CD4-positive, alpha-beta T cell (primary cell): ENCODE measurements at places on chromosomes 12 and 14.

DNA sequence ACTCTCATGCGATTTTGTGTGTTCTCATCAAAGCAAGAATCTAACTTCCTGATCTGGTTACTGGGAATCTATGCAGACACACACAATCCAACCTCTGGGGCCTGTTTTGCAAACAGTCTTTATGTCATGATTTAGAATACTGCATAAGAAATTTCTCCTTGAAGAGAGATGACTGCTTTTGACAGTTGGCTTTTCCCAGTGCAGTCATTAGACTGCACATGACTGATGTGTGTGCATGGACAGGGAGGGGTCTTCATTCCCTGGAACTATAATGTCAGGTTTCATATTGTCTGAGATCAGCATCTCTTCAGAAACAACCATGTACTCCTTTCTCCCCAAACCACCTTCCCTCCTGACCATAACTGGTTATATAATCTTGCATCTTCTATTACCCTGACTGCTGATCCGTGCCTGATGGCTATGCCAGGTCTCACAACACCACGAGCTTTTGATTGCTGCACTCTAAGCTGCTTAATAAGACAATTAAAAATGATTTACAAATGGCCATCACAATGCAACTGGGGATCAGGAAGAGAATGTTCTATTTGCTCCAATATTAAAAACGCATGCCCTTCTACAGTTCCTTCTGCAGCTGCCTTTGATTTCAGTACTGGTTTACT is 995.4 kb downstream of the NRXN3 start:
- no peak overlapping the region for H3K27ac ChIP-seq
- H3K4me3 ChIP-seq = no peak overlapping the region

DNA sequence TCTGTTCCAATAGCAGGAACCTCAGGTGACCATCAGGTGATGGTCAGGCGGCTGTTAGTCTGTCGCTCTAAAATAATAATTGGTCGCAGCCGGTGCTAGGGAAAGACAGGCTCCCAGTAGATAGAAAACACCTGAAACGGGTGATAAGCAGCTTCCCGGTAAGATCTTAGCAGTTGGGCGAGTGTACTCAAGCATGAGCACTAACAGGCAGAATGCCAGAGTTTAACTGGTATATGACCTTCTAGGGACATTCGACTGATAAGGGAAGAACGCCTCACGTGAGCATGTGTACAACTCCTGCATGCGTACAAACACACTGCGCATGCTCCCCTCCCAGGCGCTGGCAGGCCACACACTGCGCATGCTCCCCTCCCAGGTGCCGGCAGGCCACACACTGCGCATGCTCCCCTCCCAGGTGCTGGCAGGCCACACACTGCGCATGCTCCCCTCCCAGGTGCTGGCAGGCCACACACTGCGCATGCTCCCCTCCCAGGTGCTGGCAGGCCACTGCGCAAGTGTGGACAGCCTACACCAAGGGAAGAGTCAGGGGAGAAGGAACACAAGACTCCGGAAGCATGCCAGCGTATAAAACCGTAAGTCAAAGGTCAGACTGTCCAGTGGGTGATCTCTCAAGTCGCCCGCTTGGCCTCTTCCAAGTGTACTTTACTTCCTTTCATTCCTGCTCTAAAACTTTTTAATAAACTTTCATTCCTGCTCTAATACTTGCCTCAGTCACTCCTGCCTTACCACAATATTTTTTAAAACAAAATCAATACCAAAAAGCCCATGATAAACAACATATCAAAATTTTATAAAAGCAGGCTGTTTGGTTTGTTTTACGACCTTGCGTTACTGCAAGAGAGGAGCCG is 24.5 kb downstream of the GPRC5D start:
- peak overlapping the region; percentile 27 for H3K4me3 ChIP-seq
- no peaks in the 10 kb centered on the region for H3K4me1 ChIP-seq
- H3K27me3 ChIP-seq = no peaks in the 10 kb centered on the region
- H3K27ac ChIP-seq = no peak overlapping the region
- peak; percentile 22 for DNase-seq
- H3K36me3 ChIP-seq = no peaks in the 10 kb centered on the region

DNA sequence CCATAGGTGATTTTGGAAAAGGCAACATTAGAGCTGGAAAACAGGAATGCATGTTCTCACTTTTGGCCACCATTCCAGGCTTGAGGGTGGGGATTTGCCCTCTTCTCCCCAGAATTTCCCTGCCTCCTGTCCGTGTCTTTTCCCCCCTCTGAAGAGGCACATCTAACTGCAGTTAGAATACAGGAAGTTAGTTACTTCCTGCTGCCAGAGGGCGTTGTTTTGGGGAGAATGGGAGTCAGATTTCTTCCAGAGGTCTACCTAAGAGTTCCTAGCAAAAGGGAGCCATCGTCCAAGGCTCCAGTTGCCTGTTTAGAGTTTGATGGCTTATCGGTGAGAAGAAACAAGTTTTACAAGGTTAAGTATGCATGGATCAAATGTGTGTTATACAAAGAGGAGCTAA is 112.8 kb upstream of the IGF1 start:
- DNase-seq = no peak
- no peaks in the 10 kb centered on the region for H3K27me3 ChIP-seq
- H3K4me3 ChIP-seq = no peak overlapping the region
- no peak overlapping the region for H3K27ac ChIP-seq
- H3K4me1 ChIP-seq = no peaks in the 10 kb centered on the region

DNA sequence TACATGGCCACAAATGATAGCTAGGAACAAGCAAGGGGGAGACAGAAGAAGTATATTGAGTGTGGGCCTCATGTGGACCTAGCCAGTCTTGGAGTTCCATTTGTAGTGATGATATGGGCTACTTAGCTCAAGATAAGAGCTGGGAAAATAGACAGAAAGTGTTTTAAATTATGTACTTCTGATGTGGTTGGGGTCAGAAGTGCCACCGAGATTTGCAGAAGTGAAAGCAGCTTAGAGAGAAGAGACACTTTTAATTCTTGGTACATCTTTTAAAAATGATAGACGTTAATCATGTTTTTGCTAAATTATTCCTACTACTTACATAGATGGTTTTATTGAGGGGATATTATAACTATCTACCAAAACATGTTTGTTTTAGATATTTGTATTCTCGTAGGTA is 198.3 kb upstream of the PDZRN4 start:
- H3K27me3 ChIP-seq = no peaks in the 10 kb centered on the region
- no peak for DNase-seq
- H3K4me1 ChIP-seq = no peaks in the 10 kb centered on the region
- no peaks in the 10 kb centered on the region for H3K36me3 ChIP-seq
- no peak overlapping the region for H3K4me3 ChIP-seq
- H3K27ac ChIP-seq = no peak overlapping the region

DNA sequence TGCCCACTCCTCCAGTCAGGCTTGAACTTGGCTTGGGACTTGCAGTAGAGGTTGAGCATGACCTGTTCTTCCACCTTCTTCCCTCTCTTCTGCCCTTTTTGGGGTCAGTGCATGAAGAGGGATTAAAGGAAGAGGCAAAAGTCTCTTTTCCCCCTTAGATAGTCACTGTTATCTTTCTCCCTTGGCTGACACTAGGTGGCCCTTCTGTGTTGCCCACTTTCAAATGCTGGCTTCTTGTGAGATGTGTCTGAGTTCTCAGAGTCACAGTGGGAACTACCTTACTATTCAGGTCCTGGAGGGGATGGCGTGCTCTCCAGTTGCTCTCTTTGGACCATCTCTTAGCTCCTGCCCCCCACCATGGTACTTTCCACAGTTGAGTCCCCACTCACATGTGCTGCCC is 73.6 kb downstream of the GPR65 start:
- no peaks in the 10 kb centered on the region for H3K4me1 ChIP-seq
- no peak for DNase-seq
- H3K36me3 ChIP-seq = no peaks in the 10 kb centered on the region
- no peaks in the 10 kb centered on the region for H3K27me3 ChIP-seq
- H3K4me3 ChIP-seq = no peak overlapping the region

DNA sequence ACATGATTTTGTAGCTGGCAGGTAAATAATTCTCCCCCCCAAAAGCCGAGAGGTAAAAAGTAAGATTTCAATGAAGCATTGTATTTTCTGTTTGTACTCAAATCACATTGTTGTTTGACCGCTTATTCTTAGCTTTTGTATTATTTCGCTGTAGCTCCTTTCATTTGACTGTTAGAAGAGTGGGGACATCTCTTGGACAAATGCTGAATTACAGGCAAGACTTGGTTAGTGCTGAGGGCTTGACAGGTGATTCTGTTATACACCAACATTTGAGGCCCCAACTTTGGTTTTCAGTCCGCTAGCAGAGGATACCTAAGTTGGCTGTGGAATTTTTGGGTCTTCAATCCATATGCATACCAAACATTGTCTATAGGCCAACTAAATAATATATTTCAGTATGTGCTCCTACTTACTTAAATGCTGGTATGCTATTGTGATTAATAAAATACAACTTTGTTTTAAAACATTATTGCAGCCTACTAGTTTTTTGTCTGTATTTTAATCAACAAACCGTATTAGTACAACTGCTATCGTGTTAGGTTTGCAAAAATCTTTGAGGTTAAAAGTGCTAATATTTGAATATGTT is 102.2 kb downstream of the ERC1 start:
- H3K36me3 ChIP-seq = no peaks in the 10 kb centered on the region
- no peaks in the 10 kb centered on the region for H3K4me1 ChIP-seq
- H3K4me3 ChIP-seq = no peak overlapping the region
- no peaks in the 10 kb centered on the region for H3K27me3 ChIP-seq

- no peak overlapping the region for H3K27ac ChIP-seq
- no peaks in the 10 kb centered on the region for H3K27me3 ChIP-seq
- H3K4me1 ChIP-seq = peaks cover 34% of the 10 kb centered on the region
- H3K36me3 ChIP-seq = no peaks in the 10 kb centered on the region
These were observed 5.7 kb downstream of the CACNA2D4 start for GRCh38 chr12:1912580-1913376.

DNA sequence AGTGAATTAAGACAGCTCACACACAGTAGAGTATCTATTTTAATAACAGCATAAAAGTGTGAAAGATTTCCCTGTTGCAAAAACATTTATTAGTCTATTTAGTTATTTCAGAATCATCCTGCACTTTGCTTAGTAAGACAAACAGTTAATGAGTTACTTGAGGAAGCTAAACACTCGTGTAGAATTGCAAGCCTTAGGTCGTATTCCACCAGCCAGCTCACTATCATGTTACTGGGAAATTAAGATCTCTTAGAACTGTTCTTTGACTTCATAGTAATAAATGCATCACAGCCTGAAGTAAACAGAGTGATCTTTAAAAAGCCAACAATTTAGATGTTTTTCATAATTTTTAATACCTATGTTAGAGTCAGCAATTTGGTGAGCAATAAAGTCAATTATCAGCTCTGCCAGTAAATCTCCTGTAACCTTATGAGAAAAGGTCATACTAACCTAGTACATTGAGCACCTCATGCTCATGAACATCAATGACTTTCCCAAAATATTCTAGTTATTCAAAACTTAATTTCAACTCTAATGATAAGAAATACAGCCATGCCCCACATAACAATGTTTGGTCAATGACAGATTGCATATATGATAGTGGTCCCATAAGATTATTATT is 26.7 kb upstream of the ETNK1 start:
- H3K27ac ChIP-seq = no peak overlapping the region
- no peaks in the 10 kb centered on the region for H3K36me3 ChIP-seq
- H3K4me3 ChIP-seq = no peak overlapping the region
- H3K4me1 ChIP-seq = peaks cover 7% of the 10 kb centered on the region
